Activated naive CD8-positive, alpha-beta T cell treated with anti-CD3 and anti-CD28 coated beads, Interleukin-2, amount 50 U/mL, for 16 hours (primary cell): ENCODE measurements at places on chromosomes 7 and 10.

DNA sequence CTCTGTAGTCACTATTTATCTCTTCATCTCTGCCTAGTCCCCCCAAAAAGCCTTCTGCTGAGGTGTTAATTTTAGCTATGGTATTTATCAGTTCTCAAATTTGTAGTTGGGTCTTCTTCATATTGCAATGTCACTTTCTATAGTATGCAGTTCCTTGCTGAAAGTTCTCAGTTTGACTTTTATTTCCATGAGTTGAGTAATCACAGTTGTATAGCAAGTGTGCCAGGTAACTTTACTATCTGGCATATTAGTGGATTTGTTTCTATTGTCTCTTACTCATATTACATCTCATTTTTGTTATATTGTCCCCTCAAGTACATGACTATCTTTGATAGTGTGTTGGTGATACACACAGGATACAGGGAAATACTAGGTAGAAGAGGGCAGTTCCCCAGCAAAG, 152.8 kb downstream of the CUBN start:
- DNase-seq = no peak

GRCh38 chr10:70950037-70950436, 61.7 kb upstream of the PCBD1 start:
- DNase-seq = no peak

DNA sequence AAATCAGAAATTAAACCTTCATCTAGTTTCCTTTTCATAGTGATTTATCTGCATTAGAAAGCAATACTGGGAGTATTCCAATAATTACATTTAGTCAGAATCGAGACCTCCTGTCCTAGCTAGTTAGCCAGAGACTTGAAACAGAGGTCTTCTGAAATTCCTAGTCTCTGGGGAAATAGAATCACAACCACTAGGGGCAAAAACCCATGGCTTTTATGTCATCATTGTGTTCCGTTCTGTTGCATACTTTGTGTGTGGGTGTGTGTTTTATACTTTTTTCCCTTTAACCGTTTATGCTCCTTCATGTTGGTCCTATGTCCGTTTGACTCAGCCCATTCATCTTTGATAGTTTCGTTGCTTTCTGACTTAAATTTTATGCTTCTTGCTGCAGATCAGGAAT, 79.8 kb downstream of the RALA start:
- DNase-seq = no peak

DNA sequence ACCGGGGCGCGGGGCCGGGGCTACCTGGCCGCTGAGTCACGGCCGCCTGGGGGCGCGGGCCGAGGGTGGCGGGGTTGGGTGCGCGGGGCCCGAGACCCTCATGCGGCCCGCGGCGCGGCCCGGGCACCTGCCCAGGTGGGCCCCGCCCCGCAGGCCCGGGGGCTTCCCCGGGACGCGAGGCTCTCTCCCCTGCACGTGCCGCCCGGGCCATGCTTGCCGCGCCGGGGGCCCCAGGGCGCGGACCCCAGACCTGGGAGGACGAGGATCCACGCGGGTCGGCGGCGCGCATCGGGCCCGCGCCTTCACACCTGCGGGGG, 402 bp downstream of the MAFK start:
- no peak for DNase-seq
